ENCODE measurements at places on chromosomes 2 and 18. TPM values are rescaled to one million over a fixed set of nuclear protein-coding genes. Genes with fewer than 3 reads are reported as not detected.

The CABYR gene
- total RNA-seq: 2.0 TPM

The SERPINB13 gene
- not detected for total RNA-seq

- no peaks in the 10 kb centered on the region for H3K4me1 ChIP-seq
- H3K27ac ChIP-seq: no peak overlapping the region
- no peak for DNase-seq
- H3K36me3 ChIP-seq: no peaks in the 10 kb centered on the region
- H3K4me3 ChIP-seq: no peak overlapping the region
Measured at GRCh38 chr2:104599787-104600510, 254.0 kb upstream of the POU3F3 start.

DNA sequence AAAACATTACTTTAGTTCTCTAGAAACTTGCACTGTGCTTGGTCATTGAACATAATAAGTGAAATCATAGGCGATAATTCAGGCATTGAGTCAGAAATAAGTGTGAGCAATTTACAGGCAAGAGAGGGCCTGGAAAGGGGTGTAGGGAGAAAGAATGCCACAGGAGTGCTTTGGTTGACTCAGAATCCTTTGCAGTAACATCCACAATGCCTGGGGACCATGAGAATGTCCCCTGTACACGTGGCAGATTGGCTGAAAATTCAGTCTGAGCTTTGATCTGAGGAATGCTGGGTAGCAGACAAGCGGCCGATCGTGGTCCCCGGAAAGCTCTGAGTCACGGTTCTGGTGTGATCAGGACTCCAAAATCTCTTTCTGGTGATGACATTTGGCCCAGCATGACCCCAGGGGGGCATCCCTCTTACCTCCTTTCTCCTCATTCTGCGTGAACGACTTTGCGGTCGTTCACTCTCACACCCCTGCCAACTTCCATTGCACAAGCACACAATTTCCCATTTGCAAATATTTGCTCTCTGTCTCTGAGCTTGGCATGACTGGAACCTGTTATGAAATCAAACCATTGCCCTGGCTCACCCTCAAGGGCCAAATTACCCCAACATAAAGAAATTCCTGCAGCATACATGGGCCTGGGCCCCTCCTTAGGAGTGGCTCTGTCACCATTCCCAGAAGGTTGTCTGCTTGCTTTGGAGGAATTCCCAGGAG, 305.0 kb upstream of the EPAS1 start:
- peaks cover 6% of the 10 kb centered on the region for H3K4me1 ChIP-seq
- H3K27me3 ChIP-seq: no peaks in the 10 kb centered on the region
- DNase-seq: no peak
- H3K36me3 ChIP-seq: no peaks in the 10 kb centered on the region
- no peak overlapping the region for H3K4me3 ChIP-seq

- no peaks in the 10 kb centered on the region for H3K27me3 ChIP-seq
- no peaks in the 10 kb centered on the region for H3K4me1 ChIP-seq
- no peak overlapping the region for H3K27ac ChIP-seq
- no peaks in the 10 kb centered on the region for H3K36me3 ChIP-seq
Measured at GRCh38 chr2:194483041-194483440, 1174.0 kb upstream of the SLC39A10 start.

The STAT4 gene
- total RNA-seq: 0.51 TPM

The AKAIN1 gene
- total RNA-seq: not detected

The POTEI gene
- not detected for total RNA-seq

GRCh38 chr18:1658908-1659566, 754.4 kb downstream of the ADCYAP1 start:
- H3K27me3 ChIP-seq: no peaks in the 10 kb centered on the region
- no peak overlapping the region for H3K27ac ChIP-seq
- no peaks in the 10 kb centered on the region for H3K4me1 ChIP-seq
- no peaks in the 10 kb centered on the region for H3K36me3 ChIP-seq

The NEURL3 gene
- not detected for total RNA-seq

DNA sequence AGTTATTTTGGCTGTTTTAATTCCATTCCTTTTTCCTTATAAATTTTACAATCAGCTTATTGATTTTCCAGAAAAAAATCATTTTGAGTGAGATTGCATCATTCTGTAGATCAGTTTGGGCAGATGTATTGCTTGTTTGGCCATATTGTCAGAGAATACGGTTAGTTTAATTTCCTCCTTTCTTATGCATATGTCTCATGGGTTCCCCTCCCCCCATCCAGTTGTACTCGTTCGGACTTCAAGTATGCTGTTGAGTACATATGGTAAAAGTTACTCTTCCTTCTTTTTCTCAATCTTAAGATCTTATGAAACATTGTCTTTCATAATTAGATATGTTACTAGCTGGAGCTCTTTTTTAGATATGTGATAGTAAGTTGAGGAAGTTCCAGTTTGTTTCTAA, 131.2 kb upstream of the TTC27 start:
- no peak overlapping the region for H3K27ac ChIP-seq
- H3K4me3 ChIP-seq: no peak overlapping the region
- H3K27me3 ChIP-seq: no peaks in the 10 kb centered on the region
- no peak for DNase-seq
- H3K36me3 ChIP-seq: no peaks in the 10 kb centered on the region
- no peaks in the 10 kb centered on the region for H3K4me1 ChIP-seq

The TMEM198 gene
- total RNA-seq: 5.1 TPM

- no peaks in the 10 kb centered on the region for H3K36me3 ChIP-seq
Measured at GRCh38 chr2:152016181-152017120, 82.4 kb downstream of the CACNB4 start.

DNA sequence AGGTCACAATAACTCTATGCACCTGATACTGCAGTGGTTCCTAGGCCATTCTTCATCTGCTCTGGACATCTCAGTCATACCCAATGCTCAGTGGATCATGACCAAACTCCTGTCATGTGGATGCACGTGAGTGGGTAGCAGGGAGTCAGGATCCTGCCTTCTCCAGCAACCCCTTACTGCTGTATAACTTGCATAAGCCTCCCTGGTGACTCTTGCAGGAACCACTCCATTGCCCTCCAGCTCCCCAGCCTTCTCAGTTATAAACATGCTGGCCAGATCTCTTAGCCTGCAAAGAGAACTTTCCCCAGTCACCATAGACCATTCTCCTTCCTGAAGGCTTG, 98.6 kb upstream of the ZNF397 start:
- no peak overlapping the region for H3K4me3 ChIP-seq
- no peak overlapping the region for H3K27ac ChIP-seq
- no peaks in the 10 kb centered on the region for H3K27me3 ChIP-seq
- no peaks in the 10 kb centered on the region for H3K4me1 ChIP-seq

GRCh38 chr2:189379287-189379630, 62.0 kb upstream of the WDR75 start:
- H3K27ac ChIP-seq: peak overlapping the region; percentile 14
- no peak for DNase-seq
- no peaks in the 10 kb centered on the region for H3K36me3 ChIP-seq
- H3K4me1 ChIP-seq: no peaks in the 10 kb centered on the region

DNA sequence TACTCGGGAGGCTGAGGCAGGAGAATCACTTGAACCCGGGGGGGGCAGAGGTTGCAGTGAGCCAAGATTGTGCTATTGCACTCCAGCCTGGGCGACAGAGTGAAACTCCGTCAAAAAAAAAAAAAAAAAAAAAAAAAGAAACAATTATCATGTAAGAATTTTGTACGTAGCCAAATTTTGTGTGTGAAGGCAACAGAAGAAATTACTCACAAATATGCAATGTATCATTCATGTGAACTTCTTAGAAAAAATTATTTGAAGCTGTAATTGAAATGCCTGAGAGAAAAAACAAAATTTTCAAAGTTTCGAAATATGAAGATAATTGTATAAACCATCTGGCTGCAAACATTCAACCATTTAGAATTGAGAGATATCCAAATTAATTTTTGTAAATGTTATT, 204.8 kb upstream of the PARD3B start:
- H3K4me3 ChIP-seq: no peak overlapping the region
- H3K27me3 ChIP-seq: no peaks in the 10 kb centered on the region
- H3K36me3 ChIP-seq: no peaks in the 10 kb centered on the region
- H3K4me1 ChIP-seq: no peaks in the 10 kb centered on the region
- H3K27ac ChIP-seq: no peak overlapping the region
- DNase-seq: no peak

The ZSWIM2 gene
- not detected for total RNA-seq

DNA sequence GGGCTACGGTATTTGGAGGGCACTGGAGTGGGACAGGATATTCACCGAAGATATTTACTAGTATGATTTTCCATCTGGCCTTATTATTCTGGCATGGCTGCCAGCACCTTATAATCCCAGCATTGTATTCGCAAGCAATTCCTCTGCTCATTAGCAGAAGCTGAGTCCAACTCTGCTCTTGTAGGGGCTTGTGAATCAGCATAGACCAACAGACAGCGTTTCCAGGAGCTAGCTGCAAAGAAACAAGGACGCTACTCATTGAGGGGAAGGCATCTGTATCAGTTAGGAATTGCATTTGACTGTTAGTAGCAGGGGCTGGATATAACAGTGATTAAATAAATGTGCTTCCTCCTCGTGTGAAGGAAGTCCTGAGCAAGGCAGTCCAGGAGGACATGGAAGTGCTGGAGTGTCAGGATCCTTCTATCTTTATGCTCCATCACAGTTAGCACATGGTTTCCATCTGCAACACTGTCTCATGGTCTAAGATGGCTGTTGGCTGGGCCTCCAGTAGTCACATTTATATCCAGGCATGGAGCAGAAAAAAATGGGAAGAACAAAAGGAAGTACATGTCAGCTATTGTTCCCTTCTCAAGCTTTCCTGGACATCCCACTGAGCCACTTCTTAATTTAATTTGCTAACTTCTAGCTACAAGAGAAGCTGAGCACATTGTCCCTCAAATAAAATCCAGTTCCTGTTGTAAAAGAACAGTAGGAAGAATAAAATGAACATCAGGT, 214.1 kb downstream of the C1D start:
- no peak overlapping the region for H3K4me3 ChIP-seq
- no peaks in the 10 kb centered on the region for H3K4me1 ChIP-seq
- H3K36me3 ChIP-seq: no peaks in the 10 kb centered on the region
- H3K27ac ChIP-seq: no peak overlapping the region
- DNase-seq: no peak
